Type B pancreatic cell (in vitro differentiated cells): ENCODE measurements at places on chromosomes 1 and 21.

DNA sequence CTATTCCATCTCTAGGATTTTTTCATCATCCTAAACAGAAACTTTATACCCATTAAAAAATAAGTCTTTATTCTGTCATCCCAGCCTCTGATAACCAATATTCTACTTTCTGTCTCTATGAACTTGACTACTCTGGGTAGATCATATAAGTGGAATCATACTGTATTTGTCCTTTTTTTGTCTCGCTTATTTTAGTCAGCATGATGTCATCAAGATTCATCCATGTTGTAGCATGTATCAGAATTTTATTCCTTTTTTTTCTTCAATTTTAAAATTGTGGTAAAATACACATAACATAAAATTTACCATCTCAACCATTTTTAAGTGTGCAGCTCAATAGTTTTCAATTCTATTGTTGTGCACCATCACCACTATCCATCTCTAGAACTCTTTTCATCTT, 90.0 kb downstream of the SYT14 start:
- no peak for DNase-seq

GRCh38 chr1:89022167-89022959, at the start of gene GBP3:
Gene GBP3, minus strand, starts transcription at chr1:89022866. Its CDS starts 2,145 bp downstream, at chr1:89020721.
- no peak for DNase-seq

GRCh38 chr1:198157847-198158725, 1.3 kb downstream of the NEK7 start:
- DNase-seq, result no peak

- no peak for DNase-seq
Observed at GRCh38 chr1:160328184-160328583, 14.9 kb downstream of the COPA start.

DNA sequence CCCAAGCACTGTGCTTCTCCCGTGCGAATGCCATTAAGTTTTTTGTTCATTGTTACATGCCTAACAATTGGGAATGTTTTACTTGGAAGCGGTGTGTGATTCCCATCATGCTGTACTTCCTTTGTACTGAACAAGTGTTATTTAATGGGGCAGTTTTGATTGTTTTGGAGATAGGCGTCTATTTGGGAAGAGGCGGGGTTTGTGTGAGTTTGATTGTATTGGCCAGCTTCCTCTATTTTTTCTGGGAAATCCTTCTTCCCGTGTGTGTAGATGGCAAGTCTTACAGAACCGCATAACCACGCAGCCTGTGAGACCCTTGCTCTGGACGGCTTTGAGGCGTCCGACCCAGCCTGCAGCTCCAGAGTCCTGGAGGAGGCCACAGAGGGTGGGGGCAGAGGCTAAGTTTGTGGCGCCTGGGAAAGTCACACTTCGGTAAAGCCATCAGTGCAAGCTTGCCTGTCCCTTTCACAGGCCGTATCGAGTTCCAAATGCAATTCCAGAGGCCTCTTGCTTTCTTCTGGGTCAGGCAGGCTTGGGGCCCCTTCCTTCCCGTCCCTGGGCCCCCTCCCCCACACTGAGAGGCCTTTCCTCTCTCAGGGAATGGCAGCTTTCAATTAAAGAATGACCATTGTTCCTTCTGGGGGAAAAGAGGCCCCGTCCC, 210.3 kb downstream of the TOMM20 start:
- DNase-seq, result no peak

DNA sequence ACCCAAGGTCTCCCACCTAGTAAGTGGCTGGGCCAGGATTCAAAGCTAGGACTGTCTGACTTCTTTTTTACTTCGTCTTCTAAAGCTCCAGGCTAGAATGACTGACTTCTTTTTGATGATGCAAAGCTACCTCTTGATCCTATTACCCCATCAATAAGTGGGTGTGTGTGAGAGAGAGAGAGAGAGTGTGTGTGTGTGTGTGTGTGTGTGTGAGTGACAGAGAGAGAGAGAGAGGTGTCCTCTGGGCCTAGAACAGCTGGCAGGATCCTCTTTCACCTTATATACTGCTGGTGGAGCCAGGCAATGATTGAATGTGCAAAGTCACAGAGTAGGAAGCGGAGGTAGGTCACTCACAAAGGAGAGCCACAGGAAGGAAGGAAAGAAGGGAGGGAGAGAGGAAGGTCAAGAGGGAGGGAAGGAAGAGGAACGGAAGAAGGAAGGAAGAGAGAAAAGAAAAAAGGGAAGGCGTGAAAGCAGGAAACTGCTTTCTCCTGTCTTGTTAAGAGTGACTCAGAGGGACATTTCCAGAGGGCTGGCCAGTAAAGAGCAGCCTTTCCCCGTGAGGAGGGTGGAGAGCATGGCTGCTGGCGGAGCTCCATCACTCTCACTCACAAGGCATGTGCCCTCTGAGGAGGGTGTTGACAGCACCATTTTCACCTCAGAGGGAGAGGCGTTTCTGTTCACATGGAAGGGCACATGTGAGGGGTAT, 68.9 kb downstream of the CDC7 start:
- DNase-seq, result no peak

GRCh38 chr1:199242147-199242546, 603.3 kb downstream of the PTPRC start:
- no peak for DNase-seq

- DNase-seq, result no peak
Observed at GRCh38 chr1:81808760-81809159, 8.0 kb downstream of the ADGRL2 start.

GRCh38 chr1:222546548-222547259, 1.2 kb downstream of the HHIPL2 start:
- no peak for DNase-seq

DNA sequence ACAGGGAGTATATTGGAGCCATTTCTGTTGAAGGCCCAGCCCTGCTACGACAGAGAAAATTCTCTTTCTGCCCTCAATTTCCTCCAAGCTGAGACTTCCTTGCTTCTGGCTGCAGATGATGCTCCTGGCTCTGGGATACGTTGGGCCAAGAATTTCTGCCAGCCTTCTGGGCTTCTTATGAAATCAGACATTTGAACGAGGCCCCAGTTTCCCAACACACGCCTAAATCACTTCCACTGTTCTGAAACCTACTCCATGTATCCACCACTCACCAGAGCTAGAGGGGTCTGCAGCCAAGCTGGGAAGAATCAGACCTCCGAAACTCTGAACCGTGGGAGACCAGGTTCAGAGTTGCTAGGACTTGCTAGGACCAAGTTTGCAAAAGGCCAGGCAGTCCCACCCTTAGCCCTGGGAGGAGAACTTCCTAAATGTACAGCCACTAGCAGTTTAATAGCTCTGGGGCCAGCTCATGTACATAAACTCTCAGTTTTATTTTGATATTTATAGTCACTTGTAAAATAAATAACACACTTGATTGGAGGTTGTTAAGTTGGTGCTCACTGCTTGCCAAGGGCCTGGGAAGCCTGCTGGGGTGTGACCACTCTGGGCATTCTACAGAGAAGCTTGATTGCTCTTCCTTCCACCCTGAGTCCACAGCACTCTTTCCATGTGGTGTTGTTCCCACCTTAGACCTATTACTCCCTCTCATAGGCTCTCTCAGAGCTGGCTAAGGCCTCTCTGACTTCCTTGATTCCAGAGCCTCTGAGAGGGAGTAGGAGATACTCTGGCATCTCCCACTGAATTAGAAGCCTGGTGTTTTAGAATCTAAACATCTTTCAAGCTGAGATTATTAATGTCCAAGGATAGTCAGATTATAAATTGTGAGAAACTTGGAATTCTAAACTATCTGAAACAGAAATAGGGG, 83.4 kb upstream of the TRABD2B start:
- DNase-seq, result no peak

GRCh38 chr1:198934901-198935305, 296.1 kb downstream of the PTPRC start:
- no peak for DNase-seq

- no peak for DNase-seq
Observed at GRCh38 chr1:226871636-226872327, 1.4 kb downstream of the PSEN2 start.

DNA sequence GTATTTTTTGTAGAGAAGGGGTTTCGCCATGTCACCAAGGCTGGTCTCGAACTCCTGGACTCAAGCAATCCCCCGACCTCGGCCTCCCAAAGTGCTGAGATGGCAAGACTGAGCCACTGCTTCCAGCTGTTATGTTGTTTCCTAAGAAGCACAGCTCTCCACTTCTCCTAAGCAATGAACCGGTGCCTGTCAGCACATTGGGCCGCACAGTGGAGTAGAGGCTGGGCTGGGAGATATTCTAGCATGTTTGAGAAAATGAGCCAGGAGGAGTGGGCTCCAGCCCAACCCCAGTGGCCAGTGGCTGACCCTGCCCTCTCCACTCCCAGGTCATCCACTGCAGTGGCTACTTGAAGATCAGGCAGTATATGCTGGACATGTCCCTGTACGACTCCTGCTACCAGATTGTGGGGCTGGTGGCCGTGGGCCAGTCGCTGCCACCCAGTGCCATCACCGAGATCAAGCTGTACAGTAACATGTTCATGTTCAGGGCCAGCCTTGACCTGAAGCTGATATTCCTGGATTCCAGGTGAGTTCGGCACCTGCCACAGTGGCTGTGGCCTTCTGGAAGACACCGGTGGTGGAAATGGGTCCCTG, 27.0 kb downstream of the SIM2 start:
- DNase-seq, result no peak

- DNase-seq, result no peak
Observed at GRCh38 chr1:180892272-180892671, 20.4 kb upstream of the KIAA1614 start.

GRCh38 chr1:167676916-167677848, 44.6 kb upstream of the MPZL1 start:
- no peak for DNase-seq

- DNase-seq, result no peak
Observed at GRCh38 chr1:234206651-234207284, 166.5 kb upstream of the COA6 start.

DNA sequence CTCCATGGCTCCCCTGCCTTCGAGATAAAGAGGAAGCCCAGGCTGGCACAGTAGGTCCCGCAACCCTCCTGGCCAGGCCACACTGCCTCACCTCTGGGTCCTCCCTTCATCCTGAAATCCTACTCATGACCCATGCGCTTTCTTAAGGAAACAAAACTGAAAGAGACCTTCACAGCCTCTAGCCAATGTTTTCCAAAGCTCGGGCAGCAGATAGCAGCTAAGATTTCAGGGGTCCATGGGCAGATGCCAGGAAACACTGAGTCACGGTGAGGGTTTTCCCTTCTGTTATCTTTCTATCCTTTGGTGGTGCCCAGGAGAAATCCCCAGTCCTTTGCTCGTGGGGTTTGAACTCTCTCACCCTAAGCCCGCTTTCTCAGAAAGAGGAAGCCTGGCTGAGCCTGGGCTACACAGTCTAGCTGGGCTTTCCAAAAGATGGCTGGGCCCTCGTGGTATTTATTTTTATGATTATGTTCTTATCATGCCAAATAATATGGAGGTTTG, 26.6 kb downstream of the TTC39A start:
- no peak for DNase-seq

- DNase-seq, result no peak
Observed at GRCh38 chr1:171904778-171905450, 63.6 kb downstream of the DNM3 start.

DNA sequence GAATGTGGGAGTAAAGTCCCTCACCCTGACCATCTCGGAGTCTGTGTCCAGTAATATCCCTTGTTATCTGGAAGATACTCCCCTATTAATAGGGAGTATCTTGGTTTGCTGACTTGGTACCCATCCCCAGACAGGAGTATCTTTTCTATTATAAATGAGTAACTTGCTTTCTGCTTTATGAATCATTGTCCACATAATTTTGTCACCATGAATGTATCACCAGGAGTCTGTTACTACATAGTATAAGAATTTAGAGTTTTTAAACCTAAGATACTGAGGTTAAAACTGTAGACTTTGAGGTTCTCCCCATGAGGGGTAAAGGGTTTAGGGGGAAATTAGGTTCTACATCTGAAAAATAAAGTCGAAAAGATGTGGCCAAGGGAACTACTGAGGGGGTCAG, 175.6 kb downstream of the FCRL5 start:
- no peak for DNase-seq

- no peak for DNase-seq
Observed at GRCh38 chr1:212607206-212607912, 1.2 kb upstream of the ATF3 start.

- DNase-seq, result no peak
Observed at GRCh38 chr1:196873385-196873784, 14.5 kb upstream of the CFHR4 start.

- DNase-seq, result no peak
Observed at GRCh38 chr1:53321366-53321765, 6.5 kb downstream of the LRP8 start.

- DNase-seq, result no peak
Observed at GRCh38 chr1:91884459-91885212, 1.3 kb downstream of the TGFBR3 start.

DNA sequence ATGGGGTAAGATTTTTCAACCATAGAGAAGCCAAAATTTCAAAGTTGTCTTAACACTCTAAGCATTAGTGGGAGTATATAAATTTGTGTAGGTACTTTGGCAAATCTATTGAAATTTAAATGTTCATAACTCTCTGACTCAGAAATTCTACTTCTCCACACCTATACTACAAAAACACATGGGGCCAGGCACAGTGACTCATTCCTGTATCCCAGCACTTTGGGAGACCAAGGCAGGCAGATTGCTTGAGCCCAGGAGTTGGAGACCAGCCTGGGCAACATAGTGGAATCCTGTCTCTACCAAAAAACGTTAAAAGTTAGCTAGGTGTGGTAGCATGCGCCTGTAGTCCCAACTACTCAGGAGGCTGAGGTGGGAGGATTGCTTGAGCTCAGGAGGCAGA, 41.3 kb upstream of the RAVER2 start:
- no peak for DNase-seq

DNA sequence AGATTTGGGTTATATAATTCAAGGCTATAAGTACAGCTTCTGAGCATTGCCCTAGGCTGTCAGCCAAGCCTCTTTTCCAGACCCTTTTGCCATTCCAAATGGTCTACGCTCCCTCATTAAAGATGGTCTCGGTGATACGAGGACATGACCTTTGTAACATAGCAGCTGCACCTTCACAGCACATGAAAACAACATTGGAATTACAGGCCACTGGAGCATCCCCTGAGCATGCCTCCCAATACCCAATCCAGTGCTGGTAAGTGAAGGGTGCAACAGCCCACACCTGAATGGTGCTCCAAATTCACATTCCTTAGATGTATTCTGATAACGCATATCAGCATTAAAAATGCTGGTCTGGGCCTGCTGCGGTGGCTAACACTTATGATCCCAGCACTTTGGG, 20.1 kb upstream of the PTPRF start:
- DNase-seq, result peak; percentile 15

DNA sequence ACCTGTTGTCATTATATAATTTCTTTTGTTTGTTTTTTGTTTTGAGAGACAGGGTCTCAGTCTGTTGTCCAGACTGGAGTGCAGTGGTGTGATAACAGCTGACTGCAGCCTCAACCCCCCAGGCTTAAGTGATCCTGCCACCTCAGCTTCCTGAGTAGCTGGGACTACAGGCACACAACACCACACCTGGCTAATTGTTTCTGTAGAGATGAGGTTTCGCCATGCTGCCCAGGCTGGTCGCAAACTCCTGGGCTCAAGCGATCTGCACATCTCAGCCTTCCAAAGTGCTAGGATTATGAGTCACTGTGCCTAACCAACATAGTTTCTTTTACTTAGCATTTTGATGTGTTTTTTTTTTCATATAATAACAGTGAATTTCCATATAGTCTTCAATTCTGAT, 50.4 kb upstream of the FCRL4 start:
- no peak for DNase-seq

GRCh38 chr1:26703478-26703877, 7.7 kb downstream of the ARID1A start:
- no peak for DNase-seq
